Erythroblast (primary cell): ENCODE measurements at places on chromosomes 2 and 18.

- DNase-seq = no peak
Measured at GRCh38 chr2:42072349-42073118, 24.7 kb downstream of the PKDCC start.

- DNase-seq = no peak
Measured at GRCh38 chr2:213787869-213788268, 503.6 kb downstream of the SPAG16 start.

DNA sequence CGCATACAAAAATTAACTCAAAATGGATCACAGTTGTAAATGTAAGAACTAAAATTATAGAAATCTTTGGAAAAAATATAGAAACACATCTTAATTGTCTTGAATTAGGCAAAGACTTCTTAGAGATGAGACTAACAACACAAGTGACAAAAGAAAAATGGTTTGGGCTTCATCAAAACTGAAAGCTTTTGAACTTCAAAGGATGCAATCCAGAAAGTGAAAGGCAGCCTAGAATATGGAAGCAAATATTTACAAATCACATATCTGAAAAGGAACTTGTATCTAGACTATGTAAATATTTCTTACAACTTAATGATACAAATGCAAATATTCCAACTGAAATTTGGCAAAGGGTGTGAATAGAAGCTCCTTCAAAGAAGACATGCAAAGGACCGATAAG, 582.8 kb upstream of the ZEB2 start:
- no peak for DNase-seq

DNA sequence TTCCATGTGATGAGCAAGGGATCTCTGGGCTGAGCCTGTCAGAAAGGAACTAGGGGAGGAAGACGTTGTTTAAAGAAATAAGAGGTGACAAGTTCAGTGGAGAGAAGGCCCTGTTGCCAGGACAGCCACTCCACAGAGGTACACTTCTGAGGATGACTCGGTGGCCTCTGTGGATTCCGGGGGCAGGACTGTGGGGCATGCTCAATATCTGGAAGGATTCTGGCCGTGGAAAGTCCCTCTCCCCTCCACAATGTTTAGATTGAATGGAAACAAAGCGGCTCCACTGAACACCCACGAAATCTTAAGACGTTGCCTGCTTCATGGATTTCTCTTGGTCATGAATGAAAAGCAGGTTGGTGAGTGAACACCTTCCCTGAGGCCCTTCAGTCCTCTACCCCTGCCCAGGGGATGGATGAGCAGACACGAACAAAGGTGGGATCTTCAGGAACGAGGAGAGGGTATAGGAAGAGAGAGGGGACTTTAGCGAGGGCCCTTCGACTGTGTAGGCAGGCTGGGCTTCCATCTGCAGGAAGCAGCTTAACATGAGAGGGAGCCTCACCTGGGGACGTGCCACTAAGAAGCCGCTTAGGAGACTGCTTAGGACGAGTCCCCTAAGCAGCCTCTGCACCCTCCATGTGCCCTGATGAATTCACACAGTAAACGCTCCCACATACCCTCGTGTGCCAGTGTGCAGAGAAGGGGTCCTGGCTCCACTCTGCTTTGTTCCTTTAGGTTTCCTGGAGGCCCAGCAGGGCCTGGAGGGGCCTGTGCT, 1.9 kb downstream of the NTSR2 start:
- no peak for DNase-seq

- DNase-seq = no peak
Measured at GRCh38 chr2:97869722-97870346, 125.9 kb downstream of the TMEM131 start.

GRCh38 chr2:134295441-134295840, 41.6 kb downstream of the MGAT5 start:
- no peak for DNase-seq

DNA sequence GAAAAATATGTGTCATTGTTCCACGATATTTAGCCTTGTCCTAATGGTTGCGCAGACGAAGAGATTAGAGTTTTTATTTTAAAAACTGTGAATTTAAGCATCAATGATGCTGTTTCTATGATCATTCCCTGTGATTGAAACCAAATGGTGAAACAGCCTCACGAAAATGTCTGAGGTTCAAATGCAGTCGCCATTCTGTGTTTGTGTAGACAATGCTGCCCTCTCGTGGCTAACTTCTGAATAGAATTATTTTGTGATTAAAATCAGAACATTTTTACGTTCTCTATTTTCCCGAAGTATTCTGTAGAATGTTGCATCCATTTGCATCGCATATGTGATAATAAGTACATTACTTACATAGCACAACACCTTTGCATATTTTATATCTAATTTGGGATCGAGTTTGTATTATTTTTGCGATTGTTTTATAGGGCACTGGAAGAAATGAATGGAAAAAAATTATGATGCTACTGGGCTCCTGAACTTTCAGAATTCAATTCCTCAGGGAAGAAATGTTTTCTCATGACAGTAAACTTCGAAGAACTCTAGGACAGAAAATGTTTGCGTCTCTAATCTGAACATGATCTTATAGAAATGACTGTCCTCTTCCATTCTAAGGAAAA, 54.8 kb upstream of the CREB1 start:
- DNase-seq = peak; percentile 81

DNA sequence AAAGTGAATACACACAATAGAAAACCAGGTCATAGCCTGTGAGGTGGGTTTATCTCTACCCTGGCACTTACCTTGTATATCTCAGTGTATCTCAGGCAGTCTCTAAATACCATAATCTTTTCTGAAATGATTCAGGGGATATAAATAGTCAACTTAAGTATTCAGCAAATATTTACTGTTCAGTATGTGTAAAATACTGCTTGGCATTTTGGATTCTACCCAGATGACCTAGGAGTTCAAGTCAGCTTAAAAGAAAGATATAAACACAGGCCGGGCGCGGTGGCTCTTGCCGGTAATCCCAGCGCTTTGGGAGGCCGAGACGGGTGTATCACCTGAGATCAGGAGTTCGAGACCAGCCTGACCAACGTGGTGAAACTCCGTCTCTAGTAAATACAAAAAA, 23.8 kb downstream of the GRHL1 start:
- no peak for DNase-seq

GRCh38 chr2:143246815-143247744, 117.9 kb downstream of the ARHGAP15 start:
- DNase-seq = no peak

DNA sequence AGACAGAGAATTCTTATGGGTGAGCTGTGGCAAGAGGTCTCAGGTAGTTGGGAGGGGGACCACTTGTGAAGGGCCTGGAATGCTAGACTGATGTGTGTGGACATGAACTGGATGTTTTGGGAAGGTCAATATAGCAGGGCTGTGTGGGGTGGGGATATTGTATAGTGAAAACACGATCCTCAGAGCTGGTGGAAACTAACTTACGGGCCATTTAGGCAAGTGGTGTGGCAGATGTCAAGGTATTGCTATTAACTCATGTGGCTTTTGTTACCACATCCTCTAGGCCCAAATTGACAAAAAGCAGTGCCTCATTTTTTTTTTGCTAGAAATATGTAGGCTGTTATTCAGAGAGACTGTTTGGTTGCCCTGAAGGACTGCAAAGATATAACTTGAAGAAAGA, 8.0 kb upstream of the GALNT1 start:
- DNase-seq = no peak

GRCh38 chr2:189592353-189592984, 11.9 kb upstream of the SLC40A1 start:
- DNase-seq = no peak

- DNase-seq = no peak
Measured at GRCh38 chr2:225293638-225294037, 105.9 kb upstream of the NYAP2 start.

DNA sequence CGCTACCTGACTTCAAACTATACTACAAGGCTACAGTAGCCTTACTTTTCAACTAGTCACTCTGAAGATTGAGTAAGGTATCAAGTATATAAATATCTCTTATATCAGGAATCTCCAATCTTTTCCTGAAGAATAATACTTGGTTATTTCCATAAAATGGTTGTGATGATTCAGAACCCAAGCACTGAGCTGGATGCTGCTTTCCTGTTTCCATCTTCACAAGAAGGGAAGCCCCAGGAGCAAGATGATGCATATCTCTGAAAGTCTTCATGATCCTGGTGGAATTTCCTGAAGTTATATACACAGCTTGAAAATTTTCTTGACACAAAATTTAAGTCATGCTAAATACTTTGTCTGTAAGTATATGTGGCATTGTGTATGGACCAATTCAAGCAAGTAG, 243.9 kb upstream of the TANK start:
- no peak for DNase-seq

DNA sequence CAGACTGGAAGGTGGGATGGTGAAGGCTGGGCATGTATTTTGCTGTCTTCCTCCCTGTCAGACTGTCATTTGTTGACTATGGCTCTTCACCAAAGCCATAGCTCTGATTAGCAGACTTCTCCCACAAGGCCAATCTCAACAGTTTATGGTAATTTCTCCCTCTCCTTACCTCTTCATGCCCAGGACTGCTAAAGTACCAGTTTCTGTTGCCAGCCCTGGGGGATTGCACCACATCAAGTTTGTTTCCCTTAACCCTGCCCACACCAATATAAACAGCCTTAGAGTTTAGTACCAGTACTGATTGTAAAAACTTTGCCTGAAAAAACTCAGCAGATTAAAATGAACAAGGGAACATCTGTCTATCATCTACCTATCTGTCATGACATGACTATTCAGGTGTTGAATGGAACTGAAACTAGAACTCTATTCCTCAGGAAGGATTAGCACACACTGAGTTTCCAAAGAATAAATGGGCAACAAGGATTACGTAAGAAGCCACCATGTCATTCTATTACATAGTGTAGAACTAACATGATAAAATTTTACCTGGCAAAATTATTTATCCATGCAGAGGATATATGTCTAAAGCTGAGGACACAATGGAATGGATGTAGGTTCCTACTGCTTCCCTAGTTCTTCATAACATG, 13.7 kb downstream of the FEZ2 start:
- no peak for DNase-seq

DNA sequence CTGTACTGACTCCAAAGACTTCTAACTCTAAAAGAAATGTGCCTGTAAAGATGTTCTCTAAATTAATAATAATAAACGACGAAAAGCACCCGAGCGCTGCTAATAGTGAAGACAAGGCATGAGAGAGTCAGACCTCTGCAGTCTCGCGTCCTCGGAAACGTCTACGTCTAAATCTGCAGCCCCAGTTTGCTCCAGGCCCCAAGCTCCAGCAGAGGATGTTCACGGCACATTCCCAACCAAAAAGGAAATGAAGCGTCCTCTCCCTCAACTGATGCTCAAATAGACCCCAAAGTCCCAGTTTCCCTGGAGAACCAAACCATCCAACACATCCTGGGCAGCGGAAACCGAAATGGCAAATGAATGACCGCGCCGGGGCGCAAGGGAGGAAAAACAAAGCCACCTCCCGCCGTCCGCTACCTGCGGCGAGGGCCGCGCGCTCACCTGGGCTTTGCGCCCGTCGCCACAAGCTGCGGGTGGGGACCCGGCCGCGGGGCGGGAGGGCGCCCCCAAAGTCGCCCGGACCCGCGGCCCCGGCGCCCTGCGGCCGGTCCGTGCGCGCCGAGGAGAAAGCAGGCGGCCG, 47.1 kb upstream of the CCDC150 start:
- no peak for DNase-seq

- no peak for DNase-seq
Measured at GRCh38 chr2:17680119-17680518, 73.5 kb downstream of the SMC6 start.

DNA sequence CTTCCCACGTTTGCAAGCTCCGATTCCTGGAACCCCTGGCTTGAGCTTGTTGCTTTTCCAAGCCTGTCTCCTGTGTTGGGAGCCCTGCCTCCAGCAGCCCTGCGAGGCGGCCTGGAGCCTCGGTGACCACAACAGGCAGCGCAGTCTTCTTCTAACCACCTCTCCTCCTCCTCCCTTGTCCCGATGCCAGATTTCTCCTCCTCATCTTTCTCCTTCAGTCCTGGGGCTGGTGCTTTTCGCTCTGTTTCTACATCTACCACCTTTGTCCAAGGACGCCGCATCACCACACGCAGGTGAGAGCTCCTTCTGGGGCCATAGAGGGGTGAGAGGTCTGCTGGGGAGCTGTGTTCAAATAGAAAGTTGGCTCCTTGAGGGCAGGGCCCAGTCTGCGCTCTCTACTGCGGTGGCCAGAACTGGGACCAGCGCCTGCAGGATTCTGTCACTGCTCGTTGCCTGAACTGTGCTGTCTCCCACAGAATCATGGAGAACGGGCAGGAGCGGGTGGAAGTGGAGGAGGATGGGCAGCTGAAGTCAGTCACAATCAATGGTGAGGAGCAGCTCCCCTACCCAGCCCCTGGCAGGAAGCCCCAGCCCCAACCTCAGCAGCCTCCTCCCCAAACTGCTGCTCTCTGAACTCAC, 3.9 kb downstream of the DNAJB2 start:
- DNase-seq = no peak

DNA sequence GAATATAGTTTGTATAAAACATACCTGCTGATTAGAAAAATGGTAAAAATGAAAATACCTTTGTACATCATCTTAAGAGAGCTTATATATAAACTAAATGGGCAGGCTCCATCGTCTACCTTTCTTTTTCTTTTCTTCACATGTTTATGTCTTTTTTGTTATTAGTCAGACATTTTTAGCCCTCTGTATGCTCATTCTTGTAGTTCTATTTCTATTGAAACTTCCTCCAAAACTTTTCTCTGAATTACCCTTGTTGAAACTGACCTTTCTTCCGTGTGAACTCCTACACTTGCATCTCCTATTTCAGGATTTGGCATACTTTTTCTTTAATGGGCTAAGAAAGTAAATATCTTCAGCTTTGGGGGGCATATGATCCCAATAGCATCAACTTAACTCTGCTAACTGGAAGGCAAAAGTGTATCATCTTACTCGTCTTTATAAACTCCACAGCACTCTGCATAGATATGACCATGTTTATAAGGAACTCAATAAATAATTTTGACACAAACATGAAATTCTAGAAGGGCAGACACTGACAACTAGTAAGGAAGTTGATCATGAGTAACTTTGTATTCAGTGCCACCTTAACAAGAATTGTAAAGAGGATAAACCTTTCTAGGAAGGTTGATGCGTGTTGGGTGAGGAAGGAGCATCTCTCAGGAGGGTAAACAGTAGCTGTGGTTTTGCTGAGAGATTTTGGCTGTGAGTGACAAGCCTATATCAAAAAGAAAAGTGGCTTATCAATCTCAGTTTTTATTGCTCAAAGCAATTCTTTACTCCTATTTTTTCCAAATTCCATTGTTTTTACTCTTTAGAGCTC, 127.6 kb downstream of the PIK3C3 start:
- no peak for DNase-seq

DNA sequence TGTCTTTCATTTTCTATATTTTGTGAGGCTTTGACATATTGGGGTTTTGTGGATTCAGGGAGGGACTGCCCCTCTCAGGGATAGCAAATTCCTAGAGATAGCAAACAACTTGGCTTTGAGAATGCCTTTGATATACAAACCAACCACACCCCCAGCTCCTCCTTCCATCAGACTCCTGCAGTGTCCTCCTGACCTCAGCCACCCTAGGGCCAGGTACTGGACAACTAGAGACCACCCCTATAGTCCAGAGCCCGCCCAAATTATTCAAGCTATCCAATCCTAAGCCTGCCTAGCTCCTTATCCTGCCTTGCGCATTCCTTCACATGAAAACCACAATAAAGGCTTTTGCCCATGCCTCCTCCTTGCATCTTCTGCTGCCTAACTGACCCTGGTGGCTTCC, 22.9 kb upstream of the STAM2 start:
- no peak for DNase-seq

- peak; percentile 92 for DNase-seq
Measured at GRCh38 chr2:55115761-55116597, 65.7 kb upstream of the RTN4 start.
